ENCODE measurements at places on chromosomes 6 and 20. TPM values are rescaled to one million over a fixed set of nuclear protein-coding genes. Genes with fewer than 3 reads are reported as not detected.

Gene EYA4
- not detected for total RNA-seq

DNA sequence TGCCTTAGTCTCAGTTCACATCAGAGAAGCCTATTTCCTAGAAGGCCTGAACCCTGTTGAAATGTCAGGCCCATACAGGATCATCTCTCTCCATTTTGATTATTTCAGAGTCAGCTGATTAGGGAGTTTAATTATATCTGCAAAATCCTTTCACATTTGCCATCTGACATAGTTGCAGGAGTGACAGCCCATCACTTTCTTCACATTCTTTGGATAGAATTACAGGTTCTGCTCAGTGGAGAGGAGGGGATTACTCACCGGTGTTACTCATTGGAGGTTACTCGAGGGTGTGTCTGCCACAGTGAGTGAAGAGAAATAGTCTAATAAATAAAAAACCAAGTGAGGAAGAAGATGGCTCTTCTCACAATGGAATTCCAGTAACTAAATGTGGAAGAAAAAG lies 216.8 kb downstream of the TMEM242 start:
- no peak for DNase-seq

DNA sequence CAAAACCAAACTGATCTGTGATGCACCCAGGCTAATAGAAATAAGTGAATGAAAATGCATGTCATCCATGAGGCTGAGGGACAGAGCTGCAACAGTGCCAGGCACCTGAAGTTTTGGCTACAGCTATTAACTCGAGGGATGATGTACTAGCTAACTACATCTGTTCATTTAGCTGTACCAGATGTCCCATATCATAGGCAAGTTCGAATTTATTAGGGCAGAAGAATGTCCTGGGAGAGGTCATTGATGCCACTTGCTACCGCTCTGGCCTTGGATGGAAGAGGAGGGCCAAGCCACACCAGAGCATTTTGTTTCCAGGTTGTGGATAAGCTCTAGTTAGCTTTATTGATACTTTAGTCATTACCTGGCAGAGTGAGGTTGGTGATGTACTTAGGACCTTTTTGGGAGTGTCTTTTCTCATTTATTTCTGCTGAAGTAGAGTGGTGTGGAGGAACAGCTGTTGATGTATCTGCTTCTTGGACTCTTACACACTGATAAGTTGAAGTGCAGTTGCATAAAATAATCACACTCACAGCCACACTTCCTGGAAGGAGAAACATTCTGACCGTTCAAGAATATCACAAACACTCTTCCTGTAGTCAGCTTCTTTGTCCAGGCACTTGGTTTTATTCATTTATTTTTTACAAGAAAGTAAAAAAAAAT lies 8.2 kb downstream of the ZFAND3 start:
- no peak for DNase-seq

GRCh38 chr6:139508576-139508975 lies 134.1 kb upstream of the CITED2 start:
- no peak for DNase-seq

Gene GLP1R
- not detected for total RNA-seq

DNA sequence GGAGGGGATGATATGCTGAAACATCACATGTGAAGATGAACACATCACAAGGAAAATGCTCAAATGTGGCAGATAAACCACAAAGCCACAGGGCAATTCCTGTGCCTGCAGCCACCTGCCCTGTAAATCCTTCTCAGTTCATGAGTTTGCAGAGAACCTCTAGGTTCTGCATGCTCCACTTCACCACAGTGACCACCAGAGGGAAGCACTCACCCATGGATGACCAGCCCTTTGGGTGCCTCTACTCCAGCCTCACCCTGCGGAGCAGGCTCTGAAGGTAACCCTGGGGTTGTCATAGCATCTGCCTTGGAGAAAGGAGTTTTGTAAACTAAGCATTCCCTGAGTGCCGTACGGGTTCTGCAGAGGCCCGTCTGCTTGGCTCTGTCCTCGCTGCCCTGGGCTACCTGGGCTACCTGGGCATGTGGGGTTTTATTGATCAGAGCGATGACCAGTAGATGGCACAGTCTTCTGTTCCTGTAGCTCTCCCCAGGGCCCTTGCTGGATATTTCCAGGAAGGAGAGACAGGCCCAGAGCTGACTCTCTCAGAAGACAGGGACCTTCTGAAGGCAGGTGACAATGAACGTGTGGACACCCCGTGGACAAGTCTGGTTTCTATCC lies 31.7 kb upstream of the CST1 start:
- DNase-seq = peak; percentile 79

- no peak for DNase-seq
Measured at GRCh38 chr20:10541668-10542411, 106.7 kb downstream of the SLX4IP start.

- DNase-seq = peak; percentile 38
Measured at GRCh38 chr6:18997375-18997826, 610.3 kb downstream of the RNF144B start.

Gene UBD
- 8.2 TPM for total RNA-seq

GRCh38 chr6:2876210-2877056 lies 26.7 kb downstream of the SERPINB9 start:
- peak; percentile 81 for DNase-seq

Gene FILIP1
- total RNA-seq = not detected

GRCh38 chr6:28682542-28682941 lies 156.9 kb downstream of the GPX5 start:
- no peak for DNase-seq

Gene GSTA2
- total RNA-seq = 65.4 TPM

DNA sequence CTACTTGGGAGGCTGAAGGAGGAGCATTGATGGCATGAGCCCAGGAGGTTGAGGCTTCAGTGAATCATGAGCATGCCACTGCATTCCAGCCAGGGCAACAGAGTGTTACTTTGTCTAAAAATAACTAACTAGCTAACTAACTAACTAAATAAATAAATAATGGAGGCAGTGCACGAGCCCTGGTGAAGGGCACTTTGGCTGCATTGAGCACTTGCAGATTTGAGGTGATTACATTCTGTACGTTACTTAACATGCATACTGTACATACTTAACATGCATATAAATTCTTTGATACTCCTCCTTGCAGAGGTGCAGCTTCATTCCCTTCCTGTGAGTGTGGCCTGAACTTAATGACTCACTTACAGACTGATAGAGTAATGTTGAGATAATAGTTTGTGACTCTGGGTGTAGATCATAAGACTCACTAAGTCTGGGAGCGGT lies 10.7 kb downstream of the HLA-A start:
- no peak for DNase-seq

GRCh38 chr20:39066471-39067242 lies 104.5 kb downstream of the DHX35 start:
- no peak for DNase-seq

DNA sequence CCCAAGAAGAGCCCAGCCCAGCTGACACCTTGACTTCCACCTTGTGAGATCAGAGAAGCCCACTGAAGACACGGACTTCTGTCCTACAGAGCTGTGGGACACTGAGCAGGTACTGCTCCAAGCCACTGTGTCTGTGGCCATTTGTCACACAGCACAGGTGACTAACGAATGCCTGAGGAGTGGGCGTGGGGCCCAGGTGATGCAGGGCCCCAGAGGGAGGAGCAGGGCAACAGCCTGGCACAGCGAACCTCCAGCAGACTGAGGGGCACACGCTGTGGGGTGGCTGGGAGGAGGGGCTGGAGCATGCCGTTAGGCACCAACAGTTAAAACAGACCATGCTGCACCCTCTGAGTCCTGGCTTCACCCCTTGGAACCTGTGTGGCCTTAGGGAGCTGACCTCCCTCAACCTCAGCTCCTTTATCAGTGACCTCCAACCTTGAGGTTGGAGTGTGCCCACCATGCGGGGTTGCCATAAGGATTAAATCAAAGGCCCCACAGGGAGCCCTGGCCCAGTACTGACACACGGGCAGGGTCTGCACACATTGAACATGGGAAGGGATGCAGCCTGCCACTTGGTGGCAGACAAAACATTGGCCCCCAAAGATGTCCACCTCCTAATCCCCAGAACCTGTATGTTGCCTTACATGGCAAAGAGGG lies 119.9 kb upstream of the CST7 start:
- DNase-seq = no peak

Gene CNPY3
- 49.2 TPM for total RNA-seq

DNA sequence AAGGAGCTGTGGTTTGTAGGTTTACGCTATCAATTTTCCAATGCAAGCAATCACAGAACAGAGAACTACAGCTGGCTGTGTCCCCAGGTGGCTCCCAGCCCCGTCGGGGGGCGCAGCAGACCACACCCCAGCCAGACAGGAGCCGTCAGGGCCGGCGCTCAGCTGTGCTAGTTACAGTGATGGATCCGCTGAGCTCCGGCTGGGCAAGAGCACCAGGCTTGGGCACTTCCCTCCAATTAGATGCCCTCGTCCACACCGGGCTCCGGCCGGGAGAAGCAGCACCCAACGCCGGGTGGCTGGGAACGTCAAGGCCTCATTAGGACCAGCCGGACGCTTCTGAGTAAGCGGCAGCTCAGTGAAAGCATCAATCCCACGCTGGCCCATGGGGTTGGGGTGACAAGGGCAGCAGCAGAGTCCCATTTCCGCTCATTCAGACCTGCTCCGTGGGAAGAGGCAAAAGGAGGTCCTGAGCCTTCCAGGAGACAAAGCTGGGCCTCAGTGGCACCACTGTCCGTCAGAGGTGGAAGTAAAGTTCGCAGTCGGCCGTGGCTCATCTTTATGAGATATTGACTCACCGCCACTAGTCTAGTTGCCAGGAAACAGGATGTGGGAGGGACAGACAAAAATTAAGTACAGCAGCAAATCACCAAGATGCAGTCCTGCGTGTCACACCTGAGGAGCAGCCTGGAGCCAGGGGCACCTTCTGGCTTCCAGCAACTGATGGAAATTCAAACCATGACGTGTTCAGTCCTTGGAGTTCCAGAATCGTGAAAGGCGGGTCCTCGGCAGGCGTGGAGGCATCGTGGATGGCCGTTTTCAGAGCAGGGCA lies 164.1 kb downstream of the TAF4 start:
- no peak for DNase-seq

Gene PCSK2
- not detected for total RNA-seq

DNA sequence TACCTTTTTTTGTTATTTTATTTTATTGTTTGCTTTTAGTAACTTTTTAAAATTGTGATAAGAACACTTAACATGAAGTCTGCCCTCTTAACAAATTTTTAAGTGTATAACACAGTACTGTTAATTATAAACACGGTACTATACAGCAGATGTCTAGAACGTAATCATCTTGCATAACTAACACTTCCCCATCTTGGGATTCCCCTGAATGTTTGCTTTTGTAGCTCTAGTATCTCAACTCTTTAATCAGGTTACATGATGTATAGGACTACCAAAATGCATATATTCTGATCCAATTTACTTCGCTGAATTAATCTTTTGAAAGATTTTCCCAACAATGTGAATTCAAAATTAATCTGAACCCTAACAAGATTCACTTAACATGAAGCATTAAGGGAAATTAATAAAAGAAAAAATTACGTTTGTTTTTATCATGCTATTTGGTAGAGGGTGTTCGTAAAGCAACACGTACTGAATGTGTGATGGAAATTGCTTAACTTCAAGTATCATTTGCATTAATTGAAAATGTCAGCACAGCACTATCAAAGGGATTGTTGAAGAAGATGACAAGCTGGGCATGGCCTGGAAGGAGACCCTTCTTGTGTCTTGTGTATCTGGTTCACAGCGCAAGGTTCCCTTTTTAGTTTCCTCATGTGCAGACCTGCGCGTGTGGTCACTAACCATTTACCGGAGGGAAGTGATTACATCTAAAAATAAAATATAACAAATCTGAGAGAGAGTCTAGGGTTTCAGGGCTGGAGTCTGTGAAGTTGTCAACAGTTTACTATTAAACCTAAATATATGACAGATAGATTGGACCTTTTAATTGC lies 15.2 kb downstream of the COL19A1 start:
- no peak for DNase-seq

DNA sequence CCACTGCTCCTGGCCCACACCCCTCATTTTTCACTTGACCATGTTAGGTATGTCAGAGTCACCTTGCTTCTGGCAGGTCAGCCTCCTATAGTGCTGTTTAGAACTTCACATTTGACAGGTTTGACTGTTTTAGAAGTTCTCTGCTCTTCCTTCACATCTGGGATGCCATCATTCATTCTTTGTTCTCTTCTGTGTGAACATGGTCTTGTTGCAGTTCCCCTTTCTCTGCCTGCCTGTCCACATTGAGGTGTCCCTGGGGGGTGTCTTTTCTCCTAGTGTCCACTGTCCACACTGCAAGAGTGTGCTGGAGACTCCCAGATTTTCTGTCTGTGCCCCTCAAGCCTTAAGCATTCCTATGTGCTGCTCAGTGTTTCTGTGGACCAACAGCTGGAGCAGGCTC lies 89.5 kb downstream of the JARID2 start:
- no peak for DNase-seq

GRCh38 chr6:155319902-155320301 lies 5.6 kb upstream of the TFB1M start:
- DNase-seq = no peak

Gene C6orf141
- total RNA-seq = 2.1 TPM

GRCh38 chr6:84492241-84493165 lies 265.1 kb upstream of the CEP162 start:
- DNase-seq = no peak

DNA sequence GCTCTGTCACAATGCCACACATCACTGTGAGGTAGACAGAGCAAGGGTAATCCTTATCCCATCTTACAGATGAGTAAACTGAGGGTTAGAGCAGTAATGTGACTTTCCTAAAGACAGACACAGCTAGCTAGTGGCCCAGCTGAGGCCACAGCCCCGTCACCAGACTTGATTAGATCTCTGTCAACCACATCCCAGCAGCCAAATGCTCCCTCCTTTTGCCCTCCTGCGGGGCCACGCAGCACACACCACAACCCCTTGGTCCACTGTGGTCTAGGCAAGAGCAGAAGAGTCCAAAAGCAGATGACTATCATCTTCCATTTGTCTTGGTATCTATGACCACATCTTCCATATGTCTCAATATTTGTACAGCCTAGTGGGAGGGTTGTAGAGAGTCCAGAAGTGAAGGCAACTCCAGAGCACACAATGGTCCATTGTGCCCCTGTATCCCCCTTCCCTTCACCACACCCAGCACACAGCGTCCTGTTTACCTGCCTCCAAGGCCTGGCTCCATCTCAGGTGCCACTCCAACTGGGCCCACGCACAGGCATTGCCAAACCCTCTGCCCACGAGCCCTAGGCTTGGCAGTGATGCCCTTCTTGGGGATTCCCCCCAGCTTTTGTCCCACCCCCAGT lies 47.1 kb upstream of the FOXP4 start:
- DNase-seq = no peak

Gene LY86
- not detected for total RNA-seq

Gene CLPSL1
- not detected for total RNA-seq

Gene SCRT2
- not detected for total RNA-seq

- DNase-seq = peak; percentile 10
Measured at GRCh38 chr6:21079468-21080048, 514.0 kb upstream of the SOX4 start.

DNA sequence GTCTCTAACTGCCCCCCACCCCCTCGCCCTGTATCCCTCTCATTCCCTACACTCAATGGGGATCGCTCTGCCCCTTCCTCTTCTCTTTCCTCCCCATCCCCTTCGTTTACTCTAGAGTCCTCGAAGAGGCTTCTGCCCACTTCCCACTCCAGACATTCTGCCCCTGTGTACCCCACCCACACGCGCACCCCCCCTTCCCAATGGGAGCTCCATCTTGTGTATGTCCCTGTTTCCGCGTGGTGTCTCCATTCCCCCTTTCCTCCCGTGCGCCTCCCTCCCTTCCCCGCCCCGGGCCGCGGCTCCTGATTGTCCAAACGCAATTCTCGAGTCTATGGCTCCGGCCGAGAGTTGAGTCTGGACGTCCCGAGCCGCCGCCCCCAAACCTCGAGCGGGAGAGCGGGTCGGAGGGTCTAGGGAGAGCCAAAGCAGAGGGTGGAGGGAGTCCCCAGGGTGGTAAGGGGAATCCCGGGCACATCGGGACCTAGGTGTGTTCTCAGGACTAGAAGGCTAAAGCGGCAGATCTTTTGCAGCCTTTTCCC lies 679 bp upstream of the RING1 start:
- DNase-seq = peak; percentile 53
